ENCODE measurements at places on chromosomes 3 and 15.

DNA sequence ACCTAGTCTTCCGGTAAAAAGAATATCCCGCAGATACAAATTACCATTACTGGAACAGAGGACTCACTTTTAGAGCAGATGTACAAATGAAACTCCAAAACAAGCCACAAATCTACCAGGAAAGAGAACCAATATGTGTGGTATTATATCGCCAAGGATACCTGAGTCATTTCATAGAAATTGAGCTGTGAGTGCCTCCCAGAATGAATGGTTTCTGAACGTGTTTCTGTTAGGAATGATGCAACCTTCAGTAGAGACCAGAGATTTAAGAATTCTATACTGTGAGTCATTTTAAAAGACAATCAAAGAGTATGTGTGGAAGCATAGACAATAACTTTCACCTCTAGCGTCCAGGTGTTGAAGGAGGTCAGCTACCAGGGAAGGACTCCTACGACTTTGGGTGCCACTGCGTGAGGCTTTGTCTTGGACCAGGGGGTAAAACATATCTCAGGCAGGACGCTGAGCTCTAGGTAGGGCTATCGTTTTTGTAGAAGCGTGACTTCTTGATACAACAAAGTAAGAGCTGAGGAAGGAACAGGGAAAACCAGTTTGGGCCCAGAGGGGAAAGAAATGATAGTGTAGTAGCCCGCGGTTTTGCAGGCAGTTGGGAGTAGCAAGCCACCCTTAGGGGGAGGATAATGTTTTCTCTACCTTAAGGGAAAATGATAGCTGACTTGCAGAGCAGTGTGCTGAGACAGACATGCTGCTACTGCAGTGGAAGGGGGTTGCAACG is 210.4 kb downstream of the TP63 start:
- H3K4me3 ChIP-seq: no peak overlapping the region
- no peaks in the 10 kb centered on the region for H3K27me3 ChIP-seq
- no peaks in the 10 kb centered on the region for H3K4me1 ChIP-seq
- no peaks in the 10 kb centered on the region for H3K36me3 ChIP-seq
- no peak overlapping the region for H3K27ac ChIP-seq

DNA sequence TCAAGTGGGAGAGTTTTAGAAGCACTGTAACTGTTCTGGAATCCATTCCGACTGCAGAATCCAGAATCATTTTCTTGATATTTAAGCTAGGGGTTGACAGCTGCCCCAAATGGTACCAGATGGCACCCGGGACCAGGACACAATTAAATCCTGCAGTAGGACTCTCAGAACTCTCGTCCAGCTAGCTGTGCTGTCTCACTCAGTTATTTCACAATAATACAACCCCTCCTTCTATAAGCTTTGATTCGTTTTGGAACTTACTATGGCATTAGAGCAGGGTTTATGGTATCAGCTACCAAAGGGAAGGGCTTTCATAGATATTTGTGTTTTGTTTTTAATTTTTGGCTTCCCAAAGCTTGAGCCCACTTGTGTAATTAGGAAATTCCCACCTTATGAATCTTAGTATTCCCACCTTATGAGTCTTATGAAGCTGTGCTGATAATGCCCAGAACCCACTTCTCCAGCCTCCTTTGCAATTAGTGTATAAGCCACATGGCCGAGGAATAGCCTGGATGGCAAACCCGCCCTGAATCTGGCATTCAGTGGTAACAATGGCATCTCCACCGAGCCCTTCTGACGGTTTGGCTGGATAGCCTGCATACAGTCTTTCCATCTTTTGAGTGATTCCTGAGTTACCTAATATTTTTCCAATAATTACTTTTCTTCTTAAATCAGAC is 120.1 kb downstream of the UACA start:
- H3K4me1 ChIP-seq: no peaks in the 10 kb centered on the region
- DNase-seq: no peak
- H3K27me3 ChIP-seq: no peaks in the 10 kb centered on the region
- no peak overlapping the region for H3K27ac ChIP-seq
- no peaks in the 10 kb centered on the region for H3K36me3 ChIP-seq

DNA sequence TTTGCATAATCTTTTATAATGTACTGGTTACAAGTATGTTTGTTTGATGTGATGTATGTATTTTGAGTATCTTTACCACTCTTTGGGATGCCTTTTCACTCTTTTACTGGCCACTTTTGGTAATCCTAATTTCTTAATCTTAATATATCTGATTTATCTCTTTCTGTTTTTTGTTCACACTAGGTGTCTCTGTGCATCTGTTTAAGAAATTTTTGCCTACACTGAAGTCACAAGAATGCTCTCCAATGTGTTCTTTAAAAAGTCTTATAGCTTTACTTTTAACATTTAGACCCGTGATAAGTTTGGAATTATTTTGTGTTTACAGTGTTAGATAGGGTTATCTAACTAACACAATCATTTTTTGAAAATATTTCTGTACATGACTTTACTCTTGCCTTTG is 659.1 kb downstream of the SI start:
- DNase-seq: no peak
- H3K36me3 ChIP-seq: no peaks in the 10 kb centered on the region
- no peak overlapping the region for H3K27ac ChIP-seq
- H3K4me3 ChIP-seq: no peak overlapping the region

GRCh38 chr3:56764184-56764583 is 37.6 kb downstream of the ARHGEF3 start:
- no peak overlapping the region for H3K4me3 ChIP-seq
- H3K27ac ChIP-seq: peak overlapping the region; percentile 64
- H3K4me1 ChIP-seq: peaks cover 3% of the 10 kb centered on the region
- peaks cover 3% of the 10 kb centered on the region for H3K36me3 ChIP-seq
- no peak for DNase-seq

DNA sequence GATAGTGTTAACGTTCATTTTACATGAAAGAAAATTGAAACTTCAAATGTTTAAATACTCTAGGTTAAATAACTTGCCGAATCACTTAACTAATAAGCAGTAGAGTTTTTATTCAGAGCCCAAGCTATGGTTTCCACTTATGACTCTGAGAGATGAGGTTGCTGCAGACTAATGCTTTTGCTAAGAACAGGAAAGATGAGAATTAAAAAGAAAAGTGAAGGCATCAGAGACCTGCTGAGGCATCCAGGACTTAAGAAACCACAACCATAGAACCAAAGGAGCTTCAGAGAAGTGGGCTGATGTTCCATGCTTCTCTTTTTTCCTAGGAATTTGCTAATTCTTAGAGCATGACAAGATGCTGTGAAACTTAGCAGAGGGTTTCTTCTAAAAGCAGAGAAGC is 9.5 kb downstream of the HMG20A start:
- no peaks in the 10 kb centered on the region for H3K4me1 ChIP-seq
- no peak for DNase-seq
- H3K4me3 ChIP-seq: no peak overlapping the region
- no peak overlapping the region for H3K27ac ChIP-seq

DNA sequence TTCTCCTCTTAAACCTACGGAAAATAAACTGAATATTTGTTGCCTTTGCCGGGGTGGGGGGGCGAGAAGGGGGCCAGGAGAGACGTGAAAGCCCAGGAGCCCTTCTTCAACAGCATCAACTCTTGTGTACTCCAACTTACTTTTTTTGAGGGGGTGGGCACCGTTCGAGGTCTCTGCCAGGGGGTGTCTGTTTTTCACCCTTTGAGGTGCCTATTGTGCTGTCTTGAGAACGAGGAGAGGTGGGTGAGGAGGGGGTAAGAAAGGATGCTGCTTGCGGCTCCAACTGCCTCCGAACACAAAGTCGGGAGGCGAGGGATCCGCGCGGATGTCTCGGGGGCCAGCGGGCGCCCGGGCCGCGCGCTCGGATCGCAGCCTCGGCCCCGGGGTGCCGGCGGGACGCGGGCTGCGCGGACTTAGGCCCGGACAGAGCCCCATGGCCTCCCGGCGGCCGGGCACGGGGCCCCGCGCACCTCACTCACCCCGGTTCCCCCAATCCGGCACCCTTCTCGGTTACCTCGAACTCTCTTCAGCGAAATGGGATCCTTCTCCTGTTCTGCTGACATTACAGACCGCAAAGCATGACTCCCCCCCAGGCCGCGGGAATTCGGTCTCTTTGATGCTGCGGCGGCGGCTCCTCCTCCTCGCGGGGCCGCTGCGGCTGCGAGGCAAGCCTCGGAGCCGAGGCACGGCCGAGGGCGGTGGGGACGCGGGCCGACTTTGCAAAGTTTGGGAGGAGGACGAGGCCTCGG is 650 bp downstream of the PYGO1 start:
- H3K4me3 ChIP-seq: peak overlapping the region; percentile 64
- no peaks in the 10 kb centered on the region for H3K36me3 ChIP-seq
- peak; percentile 79 for DNase-seq
- H3K27ac ChIP-seq: peak overlapping the region; percentile 89
- H3K4me1 ChIP-seq: no peaks in the 10 kb centered on the region

GRCh38 chr15:65344914-65345275 is 32.9 kb downstream of the IGDCC3 start:
- H3K4me3 ChIP-seq: no peak overlapping the region
- H3K4me1 ChIP-seq: no peaks in the 10 kb centered on the region
- H3K36me3 ChIP-seq: no peaks in the 10 kb centered on the region
- H3K27me3 ChIP-seq: no peaks in the 10 kb centered on the region
- no peak for DNase-seq

DNA sequence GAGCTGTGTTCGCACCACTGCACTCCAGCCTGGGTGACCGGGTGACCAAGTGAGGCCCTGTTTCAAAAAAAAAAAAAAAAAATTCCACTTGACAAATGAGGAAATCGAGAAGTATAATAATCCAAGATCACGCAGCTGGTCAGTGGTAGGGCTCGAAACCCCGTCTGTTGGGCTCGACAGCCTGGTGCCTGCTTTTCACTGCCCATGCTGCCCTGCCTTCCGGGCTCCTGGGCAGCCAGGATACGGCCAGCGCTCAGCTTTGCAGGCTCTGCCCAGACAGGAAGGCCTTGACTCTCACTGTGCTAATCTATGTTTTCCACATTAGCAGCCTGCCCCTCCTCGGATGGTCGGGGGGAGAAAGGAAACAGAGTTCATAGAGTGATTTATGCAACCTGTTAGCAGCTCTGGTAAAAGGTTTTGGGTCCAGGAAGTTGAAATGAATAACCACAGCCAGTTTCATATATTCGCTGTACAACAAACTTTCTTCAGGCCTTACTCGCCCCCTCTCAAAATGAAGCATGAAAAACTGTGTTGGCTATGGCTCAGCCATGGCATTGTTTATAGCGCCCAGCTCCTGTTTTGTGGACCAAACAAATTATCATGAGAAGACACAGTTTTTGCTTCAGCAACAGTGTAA is 108.8 kb downstream of the XXYLT1 start:
- no peaks in the 10 kb centered on the region for H3K27me3 ChIP-seq
- H3K4me1 ChIP-seq: peaks cover 13% of the 10 kb centered on the region
- no peaks in the 10 kb centered on the region for H3K36me3 ChIP-seq
- H3K27ac ChIP-seq: peak overlapping the region; percentile 82
- no peak for DNase-seq

DNA sequence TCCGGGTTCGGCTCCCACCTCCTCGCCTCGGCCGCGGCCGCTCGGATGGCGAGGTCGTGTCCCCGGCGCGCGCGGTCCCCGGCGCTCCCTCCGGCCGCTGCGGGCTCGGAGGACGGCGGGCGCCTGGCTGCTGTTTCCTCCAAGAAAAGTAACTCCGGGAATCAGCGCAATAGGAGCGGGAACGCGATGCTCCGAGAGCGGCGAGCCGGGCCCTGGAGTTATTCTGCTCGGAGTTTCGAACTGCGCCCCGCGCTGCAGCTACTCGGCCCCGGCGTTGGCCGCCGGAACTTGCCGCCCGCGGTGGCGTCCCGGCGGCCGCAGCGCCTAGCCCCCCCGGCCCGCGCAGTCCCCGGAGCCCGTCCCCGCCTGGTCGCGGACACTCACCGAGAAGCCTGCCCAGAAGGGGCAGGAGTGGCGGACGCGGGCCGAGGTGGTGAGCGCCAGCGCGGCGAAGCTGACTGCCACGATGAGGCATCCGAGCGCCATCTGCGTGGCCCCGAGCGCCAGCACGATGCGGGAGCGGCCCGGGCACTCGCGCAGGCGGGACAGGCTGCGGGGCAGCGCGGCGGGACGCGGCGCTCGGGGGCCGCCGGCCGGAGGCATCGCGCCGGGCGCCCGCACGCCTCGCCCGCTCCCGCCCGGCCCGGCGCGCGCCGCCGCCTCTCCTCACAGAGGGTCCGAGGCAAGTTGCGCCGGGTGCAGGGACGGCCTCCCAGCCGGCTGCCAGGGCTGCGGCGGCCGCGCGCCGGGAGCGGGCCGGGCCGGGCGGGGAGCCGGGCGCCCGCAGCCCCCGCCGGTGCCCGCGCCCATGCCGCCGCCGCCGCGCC is 251.9 kb downstream of the TJP1 start:
- H3K4me1 ChIP-seq: peaks cover 8% of the 10 kb centered on the region
- no peaks in the 10 kb centered on the region for H3K36me3 ChIP-seq
- H3K4me3 ChIP-seq: peak overlapping the region; percentile 65
- peak; percentile 55 for DNase-seq
- H3K27me3 ChIP-seq: no peaks in the 10 kb centered on the region
- no peak overlapping the region for H3K27ac ChIP-seq

- H3K27ac ChIP-seq: peak overlapping the region; percentile 31
- H3K36me3 ChIP-seq: peaks cover 89% of the 10 kb centered on the region
- no peaks in the 10 kb centered on the region for H3K27me3 ChIP-seq
- H3K4me1 ChIP-seq: peaks cover 6% of the 10 kb centered on the region
These were observed 24.2 kb downstream of the PSMD6 start for GRCh38 chr3:63998852-63999754.

DNA sequence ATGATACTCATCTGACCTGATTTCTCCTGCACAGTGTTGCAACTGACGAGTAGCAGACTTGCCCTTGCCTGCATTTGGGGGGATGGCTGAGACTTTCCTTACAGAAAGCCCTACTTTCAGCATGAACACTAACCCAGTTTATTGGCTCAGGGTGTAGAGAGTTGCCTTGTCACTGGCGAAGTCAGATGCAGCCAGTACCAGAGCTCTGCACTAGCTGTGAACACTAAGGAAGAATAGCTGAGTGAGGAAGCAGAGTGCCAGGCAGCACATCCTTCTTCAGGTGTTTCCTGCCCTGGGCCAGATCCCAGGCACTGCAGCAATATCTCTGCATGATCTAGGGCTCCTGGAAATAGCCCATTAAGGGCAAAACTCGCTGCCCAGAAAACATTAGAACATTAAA is 154.0 kb upstream of the SYNPR start:
- no peak for DNase-seq
- no peaks in the 10 kb centered on the region for H3K4me1 ChIP-seq
- H3K27me3 ChIP-seq: no peaks in the 10 kb centered on the region
- H3K36me3 ChIP-seq: no peaks in the 10 kb centered on the region
- H3K4me3 ChIP-seq: no peak overlapping the region

DNA sequence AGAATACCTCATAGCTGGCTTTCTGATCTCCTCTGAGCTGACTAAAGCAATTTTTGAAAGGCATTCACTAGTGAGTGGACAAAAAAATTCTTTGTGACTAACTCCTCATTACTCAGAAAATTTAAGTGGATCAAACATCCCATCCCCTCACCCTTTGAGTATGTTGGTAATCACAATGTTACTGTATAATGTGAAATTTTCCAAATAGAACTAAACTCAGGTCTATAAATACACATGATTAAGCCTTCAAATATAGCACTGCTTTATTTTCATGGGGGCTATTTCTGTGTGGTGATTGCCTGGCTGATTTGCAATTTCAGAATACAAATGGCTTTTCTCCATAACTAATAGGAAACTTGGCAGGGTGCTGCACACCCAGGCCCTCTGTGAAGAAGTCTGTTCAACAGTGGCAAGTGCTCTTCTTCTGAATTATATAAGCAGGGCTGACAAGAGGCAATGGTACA is 45.9 kb upstream of the ACTC1 start:
- no peaks in the 10 kb centered on the region for H3K4me1 ChIP-seq
- H3K36me3 ChIP-seq: no peaks in the 10 kb centered on the region
- DNase-seq: no peak

Measured in stomach (tissue), 19 donors.